GF-D8 (cell line): ENCODE measurements at places on chromosomes 2 and 18.

DNA sequence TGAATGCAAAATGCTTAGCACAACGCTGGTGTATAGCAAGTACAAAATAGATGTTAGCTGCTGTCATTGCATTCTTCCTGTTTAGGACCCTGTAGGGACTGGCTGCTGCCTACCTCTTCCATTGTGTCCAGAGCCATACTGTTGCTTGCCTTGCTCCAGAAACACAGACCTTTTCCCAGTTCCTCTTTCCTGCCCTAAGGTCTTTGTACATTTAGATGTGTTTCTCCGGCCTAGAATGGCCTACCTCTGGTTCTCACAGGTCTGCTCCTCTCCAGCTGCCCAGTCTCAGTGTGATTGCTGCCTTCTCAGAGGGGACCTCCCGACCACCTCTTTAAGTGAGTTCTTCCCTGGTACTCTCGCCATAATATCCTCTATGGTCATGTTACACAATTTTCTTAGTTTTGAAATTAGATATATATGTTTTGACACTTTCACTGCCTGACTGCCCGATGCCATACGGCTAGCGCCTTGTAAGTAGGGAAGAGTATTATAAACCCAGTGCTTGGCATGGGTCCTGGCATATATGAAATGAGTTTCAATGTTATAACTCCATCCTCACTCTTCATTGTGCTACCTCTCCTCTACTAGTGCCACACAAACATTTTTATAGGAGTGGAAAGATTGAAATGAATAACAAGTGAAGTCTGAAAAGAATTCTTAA, 48.3 kb downstream of the RFTN2 start:
- DNase-seq, result no peak

- DNase-seq, result no peak
Observed at GRCh38 chr2:48854681-48855080, 99.2 kb upstream of the LHCGR start.

- DNase-seq, result no peak
Observed at GRCh38 chr2:215527736-215528135, 91.9 kb upstream of the FN1 start.

GRCh38 chr18:47970664-47971531, 40.4 kb upstream of the SMAD2 start:
- DNase-seq, result peak; percentile 91

GRCh38 chr2:133605011-133605765, 36.9 kb upstream of the NCKAP5 start:
- no peak for DNase-seq

GRCh38 chr18:24846138-24846537, 385.7 kb downstream of the HRH4 start:
- DNase-seq, result no peak

DNA sequence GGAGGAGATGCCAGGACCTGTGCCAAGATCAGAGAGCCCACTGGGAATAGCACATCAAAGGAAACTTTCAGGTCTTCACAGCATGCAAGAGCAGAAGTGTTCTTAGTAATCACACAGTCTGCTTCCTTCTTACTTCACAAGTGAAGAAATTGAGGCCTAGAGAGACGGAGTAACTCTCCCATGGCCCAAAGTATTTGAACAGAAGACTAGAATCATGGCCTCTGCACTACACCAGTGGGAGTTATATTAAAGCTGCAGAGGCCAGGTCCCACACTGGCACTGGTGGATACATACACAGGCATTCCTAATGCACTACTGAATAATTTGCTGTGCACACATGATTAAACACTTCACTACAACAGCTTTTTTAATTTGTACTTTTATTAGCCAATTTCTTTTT, 107.6 kb upstream of the RMP24 start:
- DNase-seq, result no peak

- DNase-seq, result peak; percentile 21
Observed at GRCh38 chr18:55265984-55266383, 306.7 kb upstream of the CCDC68 start.

- DNase-seq, result no peak
Observed at GRCh38 chr2:197954328-197954727, 149.9 kb downstream of the PLCL1 start.

DNA sequence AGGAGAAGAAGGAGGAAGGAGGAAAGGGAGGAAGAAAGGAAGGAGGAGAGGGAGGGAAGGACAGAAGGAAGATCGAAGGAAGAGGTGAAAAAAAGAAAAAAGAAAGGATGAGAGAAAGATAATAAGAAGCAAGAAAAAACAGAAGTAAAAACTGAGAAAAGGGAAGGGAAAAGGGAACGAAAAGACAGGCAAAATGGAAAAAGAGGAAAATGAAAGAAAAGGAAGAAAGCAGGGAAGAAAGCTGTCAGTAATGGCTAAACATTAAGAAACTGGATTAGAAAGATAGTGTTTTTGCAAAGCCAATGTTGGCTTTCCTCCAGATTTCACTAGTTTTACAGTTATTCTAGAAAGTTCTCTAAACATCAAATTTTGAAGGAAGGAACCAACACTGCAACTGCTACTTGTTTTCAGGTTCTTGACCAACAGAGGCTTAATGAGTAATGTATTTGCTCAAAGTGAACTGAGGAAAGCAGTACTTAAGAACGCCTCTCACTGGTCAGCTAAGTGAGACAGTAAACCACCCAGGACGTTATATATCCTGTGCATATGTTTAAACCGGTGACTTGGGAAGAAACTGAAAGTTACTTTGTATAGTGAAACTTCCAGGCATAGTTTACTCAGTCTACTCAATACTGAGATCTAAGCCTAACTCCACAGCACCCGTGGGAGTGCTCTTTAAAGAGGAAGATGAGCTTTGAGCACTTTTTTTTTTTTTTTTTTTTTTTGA, 286.2 kb upstream of the TRIB2 start:
- DNase-seq, result no peak

GRCh38 chr2:24247592-24247991, 72.7 kb downstream of the FAM228A start:
- no peak for DNase-seq

- DNase-seq, result no peak
Observed at GRCh38 chr2:239245872-239246721, 154.7 kb downstream of the HDAC4 start.

DNA sequence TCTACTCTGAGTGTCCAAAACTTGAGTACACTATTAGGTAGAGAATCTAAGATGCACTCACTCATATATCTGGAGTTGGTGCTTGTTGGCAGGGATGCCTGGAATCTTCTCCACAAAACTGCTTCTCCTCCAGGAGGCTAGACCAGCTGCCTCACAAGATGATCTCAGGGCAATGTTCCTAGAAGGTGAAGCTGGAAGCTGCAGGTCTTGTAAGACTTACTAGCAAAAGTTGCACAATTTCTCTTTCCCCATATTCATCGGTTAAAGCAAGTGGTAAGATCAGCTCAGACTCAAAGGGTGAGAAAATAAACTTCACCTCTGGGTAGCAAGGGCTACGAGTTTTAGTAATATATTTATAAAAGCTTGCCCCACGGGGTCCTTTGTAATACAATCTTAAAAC, 454.4 kb upstream of the ACVR2A start:
- no peak for DNase-seq

DNA sequence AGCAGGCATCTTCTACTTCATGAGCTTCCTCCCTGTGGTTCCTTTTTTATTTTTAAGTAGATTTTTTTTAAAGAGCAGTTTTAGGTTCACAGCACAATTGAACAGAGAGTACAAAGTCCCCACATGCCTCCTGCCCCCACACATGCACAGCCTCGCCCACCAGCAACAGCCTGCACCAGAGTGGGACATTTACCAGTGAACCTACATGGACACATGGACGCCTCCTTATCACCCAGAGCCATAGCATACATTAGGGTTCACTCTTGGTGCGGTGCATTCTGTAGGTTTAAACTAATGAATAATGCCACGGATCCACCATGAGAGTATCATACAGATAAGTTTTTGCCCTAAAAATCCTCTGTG, 40.9 kb downstream of the HS1BP3 start:
- no peak for DNase-seq

GRCh38 chr2:65863713-65864112, 431.3 kb upstream of the SPRED2 start:
- DNase-seq, result no peak

DNA sequence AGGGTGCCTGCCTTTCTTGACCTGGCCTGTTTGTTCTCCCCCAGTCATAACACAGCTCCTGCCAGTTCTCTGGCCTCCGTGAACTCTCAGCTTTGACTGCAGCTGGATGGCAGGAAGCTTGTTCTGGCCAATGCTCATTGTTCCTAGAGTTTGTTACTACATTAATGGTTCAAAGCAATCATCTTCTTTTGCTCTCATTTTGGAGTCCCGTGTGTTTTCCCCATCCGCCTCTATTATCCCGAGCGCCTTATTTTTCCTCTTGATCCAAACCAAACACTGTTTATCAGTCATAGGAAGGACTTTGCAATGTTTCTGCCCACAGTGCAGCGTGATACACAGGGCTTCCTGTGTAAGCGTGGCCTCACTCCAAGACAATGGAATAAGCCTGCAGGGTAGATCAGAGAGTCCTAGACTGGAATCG, 184.3 kb upstream of the APCDD1 start:
- DNase-seq, result no peak

- no peak for DNase-seq
Observed at GRCh38 chr2:115194623-115195022, 752.2 kb downstream of the DPP10 start.

DNA sequence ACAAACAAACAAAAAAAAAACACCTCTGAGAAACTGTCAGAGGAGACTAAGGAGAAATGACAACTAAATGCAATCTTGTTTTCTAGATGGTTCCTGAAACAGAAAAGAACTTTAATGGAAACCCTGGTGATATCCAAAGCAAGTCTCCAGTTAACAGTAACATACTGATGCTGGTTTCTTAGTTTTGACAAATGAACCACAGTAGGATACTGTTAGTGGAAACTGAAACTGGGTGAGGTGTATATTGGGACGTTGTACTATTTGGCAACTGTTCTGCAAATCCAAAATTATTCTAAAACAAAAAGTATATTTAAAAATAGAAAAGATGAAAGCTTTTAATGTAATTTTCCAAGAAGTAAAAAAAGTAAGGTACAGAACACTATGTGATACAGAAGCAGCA, 11.4 kb downstream of the SESTD1 start:
- DNase-seq, result no peak

DNA sequence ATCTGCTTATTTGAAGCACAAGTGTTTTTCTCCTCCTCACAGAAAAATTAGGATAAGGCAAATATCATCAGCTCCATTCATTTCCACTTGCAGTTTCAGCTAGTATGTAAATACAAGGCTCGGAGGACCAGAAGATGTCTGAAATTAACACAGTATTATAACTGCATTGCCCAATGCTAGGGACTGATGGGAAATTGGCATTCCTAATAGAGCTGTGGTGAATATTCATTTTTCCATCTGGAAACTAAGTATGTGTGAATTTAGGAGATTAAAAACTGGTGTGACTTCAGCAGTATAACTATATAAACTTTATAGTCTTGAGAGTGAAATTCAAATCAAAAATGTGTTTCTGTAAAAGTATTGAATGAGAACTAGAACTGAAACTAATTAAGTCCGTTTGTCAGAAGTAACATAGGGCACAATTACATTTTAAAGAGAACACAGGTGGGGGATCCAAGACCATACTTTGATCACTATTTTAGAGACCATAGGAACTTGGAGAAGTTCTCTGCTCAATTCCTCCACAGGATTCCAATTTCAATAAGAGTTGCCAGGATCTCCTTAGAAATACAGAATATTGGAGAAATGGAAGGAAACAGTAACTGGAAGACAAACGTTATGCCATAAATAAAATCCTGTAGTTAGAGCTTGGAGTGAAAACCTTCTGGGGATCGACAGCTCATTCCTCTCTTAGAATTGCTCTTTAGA, 12.1 kb upstream of the ITGA6 start:
- no peak for DNase-seq

- DNase-seq, result no peak
Observed at GRCh38 chr18:49590608-49591007, 28.8 kb downstream of the LIPG start.

- DNase-seq, result no peak
Observed at GRCh38 chr2:12684471-12684936, 32.2 kb upstream of the TRIB2 start.

GRCh38 chr2:200695191-200695590, 109.4 kb downstream of the AOX1 start:
- peak; percentile 89 for DNase-seq

GRCh38 chr2:584863-585823, 92.1 kb downstream of the TMEM18 start:
- DNase-seq, result no peak

DNA sequence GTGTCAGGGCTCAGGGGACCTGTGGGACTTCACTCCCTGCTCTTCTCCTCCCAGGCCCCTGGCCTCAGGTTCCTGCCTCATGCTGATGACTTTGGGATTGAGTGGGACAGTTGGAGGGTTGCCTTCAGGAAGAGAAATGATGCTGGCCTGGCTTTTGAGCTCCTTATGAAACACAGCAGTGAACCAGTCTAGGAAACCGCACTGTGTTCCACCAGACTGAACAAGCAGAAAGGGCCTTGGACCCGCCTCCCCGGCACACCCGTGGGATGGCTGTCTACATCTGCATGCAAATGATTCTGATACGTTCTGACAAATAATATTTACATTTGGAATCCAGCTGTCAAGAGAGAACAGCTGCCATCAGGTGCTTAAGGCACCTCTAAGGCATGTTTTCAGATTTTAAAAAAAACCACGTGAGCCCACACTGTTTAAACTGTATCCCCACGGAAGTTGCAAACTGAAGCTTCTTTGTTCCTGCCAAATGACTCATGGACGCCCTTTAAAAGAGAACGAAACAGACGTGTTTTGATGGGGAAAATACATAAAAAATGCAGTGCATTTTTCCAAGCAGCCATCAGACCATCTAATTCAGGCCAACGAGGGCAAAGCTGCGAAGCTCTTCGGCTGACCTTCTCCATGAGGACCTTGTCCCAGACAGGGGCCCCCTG, 27.6 kb upstream of the ASAP2 start:
- DNase-seq, result no peak

- no peak for DNase-seq
Observed at GRCh38 chr2:173290046-173290445, 64.6 kb upstream of the CDCA7 start.

- DNase-seq, result no peak
Observed at GRCh38 chr18:59140302-59140885, 710 bp downstream of the SEC11C start.

DNA sequence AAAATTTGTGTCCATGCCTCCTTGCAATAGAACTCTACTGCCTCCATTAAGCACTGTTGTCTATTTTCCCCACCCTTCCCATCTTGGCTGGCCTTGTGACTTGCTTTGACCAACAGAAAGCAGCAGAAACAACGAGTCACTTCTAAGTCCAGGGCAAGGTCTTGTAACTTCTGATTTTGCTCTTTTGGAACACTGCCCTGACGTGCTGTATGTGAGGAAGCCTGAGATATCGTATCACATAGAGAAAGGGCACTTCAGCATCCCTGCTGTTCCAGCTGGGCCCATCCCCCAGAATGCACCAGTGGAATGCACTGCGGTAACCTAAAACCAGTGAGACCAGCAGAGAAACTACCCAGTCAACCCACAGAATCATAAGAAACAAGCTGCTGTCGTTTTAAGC, 28.1 kb downstream of the NCKAP1 start:
- DNase-seq, result no peak

- no peak for DNase-seq
Observed at GRCh38 chr2:202035089-202035940, 1.7 kb downstream of the FZD7 start.

DNA sequence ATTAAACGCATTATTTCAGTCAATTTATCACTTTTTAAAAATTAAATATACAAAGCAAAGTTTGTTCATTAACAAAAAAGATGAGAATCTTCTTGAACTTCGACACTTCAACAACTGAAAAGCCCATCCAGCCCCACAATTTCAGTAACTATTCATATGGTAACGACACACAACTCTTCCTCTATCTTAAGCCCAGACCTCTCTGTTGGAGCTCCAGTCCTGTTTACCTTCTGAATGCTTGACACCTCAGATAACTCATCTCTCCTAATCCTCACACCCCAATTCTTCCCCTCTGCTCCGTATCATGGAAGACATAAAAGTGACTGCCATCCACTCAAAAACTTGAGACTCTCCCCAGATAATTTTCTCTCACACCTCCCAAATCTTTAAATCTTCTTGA, 12.6 kb downstream of the USP37 start:
- no peak for DNase-seq
